ENCODE measurements at places on chromosomes 16 and 17.

DNA sequence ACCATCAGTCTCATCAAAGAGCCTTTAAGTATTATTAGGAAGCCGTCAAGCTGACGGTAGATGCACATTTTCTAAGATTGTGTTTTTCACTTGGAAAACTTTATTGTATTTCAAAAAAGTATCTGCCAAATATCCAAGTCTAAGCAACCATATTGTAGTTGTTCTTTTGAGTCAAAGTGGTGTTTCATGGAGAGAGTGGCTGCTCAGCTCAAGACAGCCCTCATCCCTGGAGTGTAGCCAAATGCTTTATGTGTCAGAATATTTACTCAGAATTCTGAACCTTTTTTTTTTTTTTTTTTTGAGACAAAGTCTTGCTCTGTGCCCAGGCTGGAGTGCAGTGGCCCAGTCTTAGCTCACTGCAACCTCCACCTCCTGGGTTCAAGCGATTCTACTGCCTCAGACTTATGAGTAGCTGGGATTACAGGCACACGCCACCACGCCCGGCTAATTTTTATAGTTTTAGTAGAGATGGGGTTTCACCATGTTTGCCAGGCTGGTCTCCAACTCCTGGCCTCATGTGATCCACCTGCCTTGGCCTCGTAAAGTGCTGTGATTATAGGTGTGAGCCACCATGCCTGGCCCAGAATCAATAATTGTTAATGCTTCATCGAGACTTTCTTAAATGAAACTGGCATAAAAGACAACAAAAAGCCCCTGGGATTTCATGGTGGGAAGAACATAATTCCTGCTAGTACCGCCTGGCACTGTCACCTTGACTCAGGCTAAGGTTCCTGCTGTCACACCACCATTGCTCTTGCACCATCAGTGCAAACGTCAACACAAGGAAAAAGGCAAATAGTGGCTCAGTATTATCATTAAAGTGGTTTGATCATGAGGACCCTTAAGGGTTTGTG lies 45.5 kb downstream of the PRKCA start:
- no peak for DNase-seq

GRCh38 chr16:11032922-11033291 lies 88.5 kb downstream of the CLEC16A start:
- DNase-seq: no peak

- no peak for DNase-seq
These were observed 136.7 kb downstream of the MAF start for GRCh38 chr16:79463841-79464240.

DNA sequence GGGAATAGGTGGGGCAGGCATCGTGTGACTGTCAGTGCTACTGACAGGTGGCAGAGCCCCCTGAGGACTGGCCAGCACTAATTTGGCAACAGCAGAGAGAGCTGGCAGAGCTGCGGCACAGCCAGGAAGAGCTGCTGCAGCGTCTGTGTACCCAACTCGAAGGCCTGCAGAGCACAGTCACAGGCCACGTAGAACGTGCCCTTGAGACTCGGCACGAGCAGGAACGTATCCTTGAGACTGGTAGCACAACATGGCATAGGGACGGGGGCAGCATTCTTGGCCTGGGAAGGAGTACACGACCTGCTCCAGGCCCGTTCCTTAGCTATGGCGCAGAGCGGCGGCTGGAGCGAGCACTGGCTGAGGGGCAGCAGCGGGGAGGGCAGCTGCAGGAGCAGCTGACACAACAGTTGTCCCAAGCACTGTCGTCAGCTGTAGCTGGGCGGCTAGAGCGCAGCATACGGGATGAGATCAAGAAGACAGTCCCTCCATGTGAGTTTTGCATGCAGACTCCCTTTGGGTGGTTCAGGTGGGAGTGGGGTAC lies 3.0 kb upstream of the NRN1L start:
- DNase-seq: no peak

DNA sequence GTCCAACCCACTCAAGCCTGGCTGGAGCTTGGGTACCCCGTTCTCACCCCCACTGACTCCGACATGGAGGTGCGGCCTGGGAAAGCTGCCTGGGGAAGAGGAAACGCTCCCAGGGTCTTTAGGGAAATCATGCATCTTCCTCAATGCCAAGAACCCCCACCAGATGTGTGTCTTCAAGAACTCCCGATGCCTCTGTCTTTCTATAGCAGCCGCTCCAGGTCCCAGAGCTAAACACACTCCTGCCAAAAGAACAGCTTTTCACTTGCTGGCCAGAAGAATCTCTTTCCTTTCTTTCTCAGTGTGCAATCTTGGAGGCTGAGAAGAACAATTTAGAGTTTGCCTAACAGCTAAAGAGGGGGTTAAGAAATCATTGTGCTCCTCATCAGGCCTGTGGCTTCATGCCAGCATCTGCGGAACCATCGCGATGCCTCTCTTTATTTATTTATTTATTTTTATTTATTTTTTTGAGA lies 41.1 kb upstream of the MTSS2 start:
- no peak for DNase-seq

GRCh38 chr17:27244491-27245223 lies 49.3 kb upstream of the WSB1 start:
- no peak for DNase-seq

DNA sequence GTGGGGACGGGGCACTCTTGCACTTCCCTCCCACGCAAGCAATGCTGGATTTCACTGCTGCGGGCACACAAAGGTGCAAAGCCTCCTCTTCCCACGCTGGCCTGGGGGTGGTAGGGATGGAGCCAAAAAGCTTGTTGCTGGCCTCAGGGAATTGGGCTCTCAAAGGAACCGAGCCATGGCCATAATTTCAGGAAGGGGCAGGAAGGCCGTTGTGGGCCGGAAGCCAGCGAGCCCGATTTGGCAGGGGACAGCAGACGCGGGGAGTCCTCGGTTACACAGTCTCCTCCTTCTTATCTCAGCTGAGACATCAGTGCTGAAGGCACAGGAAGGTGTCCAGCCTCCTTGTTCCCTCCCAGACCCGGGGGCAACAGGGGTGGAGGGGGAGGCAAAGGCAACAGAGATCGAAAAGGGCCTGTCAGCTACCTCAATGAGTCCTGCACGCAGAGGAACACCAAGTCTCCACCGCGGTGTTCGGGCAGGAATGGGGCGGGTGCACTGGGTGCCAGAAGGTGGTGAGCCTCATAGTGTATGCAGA lies 59.5 kb downstream of the SLFN11 start:
- DNase-seq: peak; percentile 7

GRCh38 chr17:74260525-74260850 lies 13.5 kb upstream of the DNAI2 start:
- no peak for DNase-seq

DNA sequence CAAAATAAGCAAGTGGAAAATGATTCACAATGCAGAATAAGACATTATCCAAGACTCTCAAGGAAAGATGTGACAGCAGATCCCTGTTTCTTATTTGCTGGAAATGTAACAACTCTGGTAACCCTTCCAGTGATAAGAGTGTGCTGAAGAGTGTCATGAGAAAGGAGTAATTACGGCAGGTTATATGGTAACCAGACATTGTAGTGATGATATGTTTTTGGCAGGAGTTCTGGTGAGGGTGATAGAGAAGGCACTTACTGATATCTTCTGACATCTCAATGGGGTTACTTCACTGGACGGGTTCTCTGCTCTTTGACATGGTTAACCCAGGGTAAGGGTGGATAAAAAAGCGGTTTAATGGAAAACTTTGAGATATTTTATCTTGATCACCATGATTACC lies 1270.9 kb downstream of the CDH11 start:
- DNase-seq: no peak

DNA sequence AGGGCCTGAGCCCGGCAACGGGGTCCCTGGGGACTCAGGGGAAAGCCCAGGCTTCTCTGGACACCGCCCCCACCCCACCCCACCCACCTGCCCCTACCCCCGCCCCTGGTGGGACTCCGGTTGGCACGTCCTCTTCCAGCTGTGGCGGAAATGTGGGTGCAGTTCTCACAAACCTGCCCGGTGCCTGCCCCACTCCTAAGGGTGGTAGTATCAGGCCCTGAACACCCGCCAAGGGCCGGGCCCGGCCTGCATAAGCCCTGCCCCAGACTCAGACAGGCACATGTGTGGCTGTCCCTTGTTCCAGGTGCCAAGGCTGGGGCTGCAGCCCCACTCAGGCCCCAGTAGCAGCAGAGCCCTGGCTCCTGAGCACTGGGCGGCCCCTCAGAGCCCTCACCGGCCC lies 58.1 kb downstream of the ACTG1 start:
- DNase-seq: no peak

DNA sequence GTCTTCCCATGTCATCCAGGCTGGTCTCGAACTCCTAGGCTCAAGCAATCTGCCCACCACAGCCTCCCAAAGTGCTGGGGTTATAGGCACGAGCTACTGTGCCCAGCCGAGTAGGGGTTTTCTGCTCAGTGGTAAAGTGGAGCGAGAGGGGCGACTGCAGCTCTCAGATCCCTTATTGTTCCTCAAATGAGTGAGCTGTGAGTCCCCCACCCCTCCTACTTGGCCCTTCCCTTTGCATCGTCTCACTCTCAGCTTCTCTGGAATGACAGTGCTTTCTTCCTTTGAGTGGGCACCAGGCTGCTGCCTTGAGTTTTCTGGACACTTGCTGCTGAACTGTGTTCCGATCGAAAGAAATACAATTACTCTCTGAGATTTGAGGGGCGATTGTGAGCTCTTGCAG lies 63.5 kb downstream of the MSI2 start:
- no peak for DNase-seq

DNA sequence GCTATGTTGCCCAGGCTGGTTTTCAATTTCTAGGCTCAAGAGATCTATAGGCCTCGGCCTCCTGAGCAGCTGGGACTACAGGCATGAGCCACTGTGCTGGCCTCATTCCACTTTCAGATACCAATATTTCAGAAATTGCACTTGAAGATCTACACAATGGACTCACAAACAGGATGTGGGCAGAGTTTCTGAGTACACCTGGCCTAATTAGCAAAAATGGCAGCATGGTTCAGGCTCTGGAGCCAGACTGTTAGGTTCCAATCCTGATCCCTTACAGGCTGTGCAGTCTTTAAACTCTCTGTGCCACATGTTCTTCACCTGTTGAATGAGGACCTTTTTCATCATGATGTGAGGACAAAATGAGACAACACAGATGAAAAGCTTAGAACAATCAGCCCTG lies 32.2 kb downstream of the RNF157 start:
- DNase-seq: peak; percentile 26

- no peak for DNase-seq
These were observed 2.1 kb downstream of the ARRB2 start for GRCh38 chr17:4712526-4712925.

GRCh38 chr17:45451131-45451530 lies 18.5 kb upstream of the ARHGAP27 start:
- DNase-seq: no peak

GRCh38 chr16:50252874-50253513 lies 13.4 kb upstream of the ADCY7 start:
- DNase-seq: no peak

DNA sequence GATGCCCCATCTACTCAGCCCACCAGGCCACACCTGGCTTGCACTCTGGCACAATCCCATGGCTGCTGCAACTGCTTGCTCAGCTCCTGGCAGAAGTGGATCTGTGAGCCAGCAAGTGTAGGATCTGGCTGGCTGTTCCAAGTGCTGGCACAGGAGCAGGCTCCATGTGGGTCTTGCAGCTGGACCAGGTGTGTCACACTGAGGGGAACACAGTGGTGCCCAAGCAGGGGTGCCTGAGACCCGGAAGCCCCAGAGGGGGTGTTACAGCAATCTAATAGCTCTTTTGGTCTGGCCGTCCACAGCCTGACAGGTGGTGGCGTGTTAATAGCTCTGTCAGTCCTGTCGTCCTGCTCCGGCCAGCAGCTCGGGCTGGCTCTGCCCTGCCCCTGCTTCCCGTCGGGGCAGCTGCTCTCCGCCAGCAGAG lies 19.6 kb upstream of the GOT2 start:
- no peak for DNase-seq

GRCh38 chr17:47684535-47685193 lies 9.3 kb upstream of the TBKBP1 start:
- DNase-seq: no peak

DNA sequence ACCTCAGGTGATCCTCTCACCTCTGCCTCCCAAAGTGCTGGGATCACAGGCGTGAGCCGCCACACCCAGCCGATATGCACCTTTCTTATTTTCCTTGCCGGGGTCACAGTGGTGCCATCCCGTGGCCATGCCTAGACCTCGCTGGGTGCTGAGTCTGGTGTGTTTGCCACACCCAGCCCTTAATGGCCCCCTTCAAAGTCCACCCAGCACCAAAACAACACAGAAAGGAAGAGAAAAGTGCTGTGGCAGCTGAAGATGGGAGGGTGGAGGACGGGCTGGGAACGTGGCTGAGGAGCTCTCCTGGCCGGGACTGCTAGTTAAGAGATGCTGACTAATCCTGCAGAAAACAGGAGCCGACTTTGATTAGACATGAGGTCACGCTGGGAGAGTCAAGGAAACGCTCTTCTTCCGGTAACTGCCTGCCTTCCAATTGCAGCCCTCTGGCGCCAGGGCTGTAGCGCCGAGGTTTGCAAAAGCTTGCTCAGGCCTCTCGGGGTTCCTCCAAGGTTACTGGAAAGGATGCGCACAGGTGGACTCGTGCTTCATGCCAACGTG lies 10.9 kb downstream of the SLC43A2 start:
- no peak for DNase-seq

DNA sequence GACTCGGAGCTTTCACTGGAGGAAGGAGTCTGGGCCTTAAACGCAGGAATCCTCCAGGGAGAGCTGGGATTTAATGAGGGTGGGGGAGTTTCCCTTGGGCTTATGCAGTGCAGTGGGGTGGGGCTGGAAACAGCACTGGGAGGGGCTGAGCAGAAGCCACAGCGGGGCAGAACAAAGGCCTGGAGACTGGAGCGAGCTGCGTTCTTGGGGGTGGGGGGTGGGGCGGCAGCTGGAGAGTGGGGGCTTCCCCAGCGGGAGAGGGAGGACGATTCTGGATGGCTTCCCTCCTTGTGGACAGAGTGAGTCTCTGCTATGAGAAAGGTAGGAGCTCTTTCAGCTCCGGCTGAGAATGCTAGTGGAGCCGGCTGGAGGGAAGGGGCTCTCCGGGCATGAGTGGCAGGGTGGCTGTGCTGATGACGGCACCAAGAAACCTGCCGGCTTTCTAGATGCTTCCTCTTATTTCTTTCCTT lies 406.0 kb downstream of the SEC14L1 start:
- DNase-seq: no peak

DNA sequence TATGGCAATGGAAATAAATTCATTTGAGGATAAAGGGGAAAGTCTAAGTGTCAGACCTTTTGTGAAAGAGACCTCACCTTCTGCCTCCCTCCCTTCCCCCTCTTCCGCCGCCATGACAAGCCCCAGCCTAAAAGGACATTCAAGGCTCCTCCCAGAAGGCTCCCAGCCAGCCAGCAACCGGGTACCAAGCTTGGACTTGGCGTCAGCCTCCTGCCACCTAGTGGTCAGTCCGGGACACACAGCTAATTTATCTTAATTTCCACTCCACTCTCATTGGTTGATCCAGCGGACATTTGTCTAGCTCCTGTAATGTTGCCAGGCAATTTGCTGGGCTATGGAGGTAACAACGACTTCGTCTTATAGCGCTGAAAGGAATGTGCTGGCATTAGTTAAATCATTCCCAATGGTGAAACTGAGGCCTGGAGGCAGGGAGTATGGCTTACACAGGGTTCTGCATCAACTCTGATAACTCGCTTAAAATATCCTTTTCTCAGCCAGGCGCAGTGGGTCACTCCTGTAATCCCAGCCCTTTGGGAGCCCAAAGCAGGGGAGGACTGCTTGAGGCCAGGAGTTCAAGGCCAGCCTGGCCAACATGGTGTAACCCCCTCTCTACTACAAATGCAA lies 19.3 kb upstream of the CLEC3A start:
- DNase-seq: peak; percentile 79

- no peak for DNase-seq
These were observed 3.2 kb downstream of the NDE1 start for GRCh38 chr16:15653227-15653626.

GRCh38 chr16:66129196-66129595 lies 237.3 kb upstream of the CDH5 start:
- DNase-seq: no peak
